T-helper 1 cell (primary cell): ENCODE measurements at places on chromosomes 12 and 14.

GRCh38 chr12:100460702-100461101, 13.0 kb upstream of the NR1H4 start:
- no peak for DNase-seq

DNA sequence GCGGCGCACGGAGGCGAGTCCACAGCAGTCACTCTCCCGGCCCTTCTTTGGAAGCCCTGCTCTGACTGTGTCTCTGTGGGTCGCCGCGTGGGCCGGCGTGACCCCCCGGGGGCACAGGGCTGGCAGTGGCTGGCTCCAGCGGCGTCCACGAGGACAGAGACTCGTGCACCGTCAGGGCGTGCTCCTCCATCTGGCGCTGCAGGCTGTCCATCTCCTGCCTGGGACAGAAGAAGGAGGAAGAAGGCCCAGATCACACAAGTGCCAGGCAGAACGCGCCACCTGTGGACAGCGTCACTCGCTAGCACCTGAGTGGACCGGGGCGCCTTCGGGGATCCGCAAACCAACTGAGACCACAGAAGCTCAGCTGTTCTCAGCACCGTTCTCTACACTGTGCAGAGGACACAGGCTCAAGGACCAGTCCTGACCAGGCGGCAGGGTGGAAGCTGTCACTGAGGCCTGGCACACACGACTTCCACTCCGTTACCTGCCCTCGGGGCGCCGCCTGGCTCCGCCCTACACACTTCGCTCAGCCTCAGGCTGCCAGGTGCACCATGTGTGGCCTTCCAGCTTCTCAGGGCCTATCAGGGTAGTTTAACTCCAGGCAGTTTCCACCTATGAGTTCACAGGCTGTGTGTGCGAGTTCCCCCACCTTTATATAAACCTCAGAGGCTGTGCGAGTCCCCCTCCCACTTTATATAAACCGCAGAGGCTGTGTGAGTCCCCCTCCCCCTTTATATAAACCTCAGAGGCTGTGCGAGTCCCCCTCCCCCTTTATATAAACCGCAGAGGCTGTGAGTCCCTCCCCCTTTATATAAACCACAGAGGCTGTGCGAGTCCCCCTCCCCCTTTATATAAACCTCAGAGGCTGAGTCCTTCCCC, 11.7 kb upstream of the ANKLE2 start:
- no peak for DNase-seq

DNA sequence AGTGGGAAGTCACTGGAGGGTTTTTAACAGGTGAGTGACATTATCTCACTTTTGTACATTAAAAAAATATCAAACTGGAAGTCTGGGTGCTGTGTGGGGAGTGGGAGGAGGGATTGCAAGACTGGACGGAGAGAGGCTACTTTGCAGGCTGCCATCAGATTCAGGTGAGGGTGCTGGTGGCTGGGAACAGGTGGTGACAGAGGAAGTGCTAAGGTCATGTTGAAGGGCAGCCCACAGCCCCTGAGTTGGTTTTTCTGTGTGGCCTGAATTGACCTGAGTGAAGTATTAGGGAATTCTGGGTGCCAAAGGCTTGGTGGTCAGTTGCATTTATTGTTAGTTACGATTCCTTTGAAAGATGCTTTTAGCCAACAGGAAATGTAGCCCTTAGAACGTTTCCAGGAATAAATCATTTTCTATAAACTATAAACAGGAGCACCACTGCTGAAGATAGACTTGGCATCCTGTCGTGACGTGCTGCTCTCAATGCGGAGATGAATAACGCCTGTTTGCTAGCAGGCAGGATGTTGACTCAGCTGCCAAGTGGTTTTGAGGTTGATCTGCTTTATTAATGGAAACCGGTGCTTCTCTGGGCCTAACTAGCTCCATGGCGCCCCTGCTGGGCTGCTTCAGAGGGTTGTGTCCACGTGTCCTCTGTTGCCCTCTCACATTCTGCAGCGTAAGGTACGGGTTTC, 707.5 kb upstream of the TMEM132C start:
- no peak for DNase-seq

GRCh38 chr12:130097798-130098255, 64.4 kb upstream of the FZD10 start:
- no peak for DNase-seq

- DNase-seq = no peak
These were observed 23.6 kb downstream of the PGAM5 start for GRCh38 chr12:132734206-132734605.

GRCh38 chr12:124645530-124646244, 78.3 kb upstream of the NCOR2 start:
- DNase-seq = no peak

DNA sequence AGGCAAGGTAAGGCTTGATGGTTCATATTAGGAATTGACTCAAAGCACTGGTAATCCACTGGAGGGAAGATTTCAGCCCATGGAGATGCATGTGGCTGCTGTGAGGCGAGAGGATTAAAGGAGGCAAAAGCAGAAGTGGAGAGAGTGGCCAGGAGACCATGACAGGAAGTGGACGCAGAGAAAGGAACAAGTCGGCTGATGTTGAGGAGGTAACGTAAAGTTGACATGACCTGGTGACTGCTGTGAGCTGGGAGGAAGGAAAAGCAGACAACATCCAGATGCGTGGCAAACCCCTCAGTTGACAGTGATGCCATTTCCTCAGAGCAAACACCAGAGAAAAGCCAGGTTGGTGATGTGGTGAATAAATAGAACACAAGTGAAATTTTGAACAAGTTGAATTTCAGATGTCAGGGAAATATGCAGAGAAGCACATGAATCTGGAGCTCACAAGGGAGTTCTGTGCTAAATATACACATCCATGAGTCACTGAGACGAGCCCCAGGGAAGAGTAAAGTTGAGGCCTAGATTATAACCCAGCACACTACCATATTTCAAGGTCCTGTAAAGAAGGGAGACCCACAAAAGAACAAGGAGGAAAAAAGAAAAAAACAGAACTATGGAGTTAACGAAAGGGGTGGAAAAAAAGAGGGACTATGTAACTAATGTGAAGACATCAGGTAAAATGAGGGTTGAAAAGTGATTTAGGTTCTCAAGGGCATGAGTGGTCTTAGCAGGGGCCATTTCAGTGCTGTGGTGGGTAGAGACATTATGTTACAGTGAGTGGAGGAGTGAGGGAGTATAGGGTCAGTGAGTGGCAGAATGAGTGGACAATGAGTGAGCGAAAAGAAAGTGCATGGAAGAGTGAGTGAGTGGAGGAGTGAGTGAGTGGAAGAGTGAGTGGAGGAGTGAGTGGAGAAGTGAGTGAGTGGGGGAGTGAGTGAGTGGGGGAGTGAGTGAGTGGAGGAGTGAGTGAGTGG, 61.6 kb upstream of the GZMB start:
- no peak for DNase-seq

DNA sequence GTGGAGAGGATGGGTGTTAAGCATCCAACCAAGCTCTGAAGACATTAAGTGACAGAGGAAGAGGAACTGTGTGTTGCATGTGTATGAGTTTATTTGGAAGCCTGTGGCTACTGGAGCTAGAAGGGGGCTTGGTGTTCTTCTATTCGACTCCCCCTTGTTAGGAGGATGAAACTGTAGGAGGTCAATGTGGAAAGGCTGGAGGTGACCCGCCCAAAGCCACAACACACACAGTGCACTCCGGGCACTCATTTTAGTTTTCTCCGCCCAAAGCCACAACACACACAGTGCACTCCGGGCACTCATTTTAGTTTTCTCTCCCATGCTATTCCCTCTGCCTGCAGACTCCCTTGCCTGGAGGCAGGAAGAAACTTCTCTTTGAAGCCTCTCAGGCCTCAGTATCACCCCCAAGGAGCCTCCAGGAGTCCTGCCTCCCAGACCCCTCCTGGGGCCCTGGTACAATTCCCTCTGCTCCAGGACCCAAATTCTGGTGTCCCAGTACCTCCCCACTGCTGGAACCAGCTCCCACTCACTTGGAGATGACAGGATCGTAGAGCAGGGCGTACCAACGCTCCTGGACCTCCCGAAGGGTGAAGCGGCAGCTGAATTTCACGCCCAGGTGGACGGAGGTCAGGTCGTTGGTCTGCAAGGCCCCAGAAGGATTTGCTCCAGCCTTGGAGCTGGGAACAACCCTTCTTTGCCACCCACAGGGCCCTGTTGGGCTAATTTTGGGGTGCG, 3.8 kb downstream of the MCRS1 start:
- DNase-seq = no peak

GRCh38 chr14:83058068-83058467, 1524.4 kb upstream of the SEL1L start:
- no peak for DNase-seq

GRCh38 chr12:67333649-67334048, 64.5 kb downstream of the CAND1 start:
- DNase-seq = no peak

DNA sequence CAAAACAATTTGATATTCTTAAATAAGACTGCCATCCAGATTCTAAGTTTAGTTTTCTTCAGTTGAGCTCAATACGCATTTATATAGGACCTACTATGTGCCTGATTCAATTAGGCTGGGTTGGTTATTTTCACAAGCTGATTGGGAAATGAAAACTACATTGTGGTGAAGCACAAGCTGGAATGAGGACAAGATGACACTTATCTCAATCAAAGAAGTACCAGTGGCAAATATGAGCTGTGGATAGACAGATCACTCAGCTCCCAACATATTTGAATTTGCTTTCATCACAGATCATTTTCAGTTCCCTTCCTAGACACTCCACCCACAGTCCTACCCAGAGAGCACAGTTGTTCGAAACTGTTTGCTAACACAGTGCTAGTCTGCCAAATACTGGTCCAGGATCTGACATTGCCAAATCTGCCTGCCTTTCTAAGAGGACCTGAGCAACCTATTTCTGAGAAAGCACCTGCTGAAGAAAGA, 74.7 kb downstream of the LLPH start:
- DNase-seq = no peak

DNA sequence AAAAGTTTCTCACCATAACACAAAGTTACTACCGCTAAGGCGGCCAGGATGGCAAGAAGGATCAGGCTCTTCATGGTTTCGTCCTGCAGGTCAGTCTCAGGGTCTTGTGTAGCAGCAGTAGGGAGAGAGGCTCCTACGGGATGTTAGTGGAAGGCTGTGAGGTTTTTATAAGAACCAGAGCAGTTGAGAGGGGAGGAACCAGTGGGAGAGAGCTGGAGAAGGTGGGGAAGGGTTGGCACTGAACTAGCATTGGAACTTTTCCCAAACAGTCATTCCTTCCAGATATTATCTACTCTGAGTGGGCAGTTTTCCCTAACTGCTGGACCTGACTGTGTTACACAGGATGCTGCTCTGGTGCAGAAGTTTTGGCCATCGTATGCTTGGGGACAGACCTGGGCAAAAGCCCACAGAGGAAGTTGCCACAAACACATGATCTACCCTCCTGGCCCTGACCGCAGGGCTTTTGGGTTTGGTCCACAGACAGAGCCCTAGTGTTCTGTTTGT, at the start of gene MGP:
MGP (minus strand) TSS at position 137 of the 504 bp plus-strand sequence; CDS start at position 74, 63 bp downstream.
- DNase-seq = no peak

- DNase-seq = no peak
These were observed 325.8 kb downstream of the RPL10L start for GRCh38 chr14:46325777-46326176.

- DNase-seq = no peak
These were observed 56.7 kb downstream of the FAM222A start for GRCh38 chr12:109770104-109770860.

GRCh38 chr12:15933751-15934150, 22.6 kb downstream of the DERA start:
- no peak for DNase-seq

GRCh38 chr14:49549881-49550280, 36.3 kb downstream of the RPS29 start:
- DNase-seq = no peak

GRCh38 chr12:62261876-62262517, 1.8 kb downstream of the USP15 start:
- no peak for DNase-seq

GRCh38 chr12:10241290-10241689, 28.6 kb downstream of the GABARAPL1 start:
- no peak for DNase-seq

DNA sequence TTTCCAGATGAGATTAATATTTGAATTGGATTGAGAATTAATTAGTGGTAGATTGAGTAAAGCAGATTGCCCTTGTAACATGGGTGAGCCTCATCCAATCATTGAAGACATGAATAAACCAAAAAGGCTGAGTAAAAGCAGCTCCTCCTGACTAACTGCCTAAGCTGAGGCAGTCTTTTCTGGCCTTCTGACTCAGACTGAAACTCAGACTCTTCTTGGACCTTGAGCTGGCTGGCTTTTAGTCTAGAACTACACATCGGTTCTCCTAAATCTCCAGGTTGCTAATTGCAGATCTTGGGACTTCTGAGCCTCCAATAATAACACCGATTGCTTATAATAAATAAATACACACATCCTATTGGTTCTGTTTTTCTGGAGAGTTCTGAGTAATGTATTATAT, 24.0 kb downstream of the FKBP11 start:
- no peak for DNase-seq

- DNase-seq = no peak
These were observed 129.0 kb upstream of the ATXN7L3B start for GRCh38 chr12:74408601-74409166.

DNA sequence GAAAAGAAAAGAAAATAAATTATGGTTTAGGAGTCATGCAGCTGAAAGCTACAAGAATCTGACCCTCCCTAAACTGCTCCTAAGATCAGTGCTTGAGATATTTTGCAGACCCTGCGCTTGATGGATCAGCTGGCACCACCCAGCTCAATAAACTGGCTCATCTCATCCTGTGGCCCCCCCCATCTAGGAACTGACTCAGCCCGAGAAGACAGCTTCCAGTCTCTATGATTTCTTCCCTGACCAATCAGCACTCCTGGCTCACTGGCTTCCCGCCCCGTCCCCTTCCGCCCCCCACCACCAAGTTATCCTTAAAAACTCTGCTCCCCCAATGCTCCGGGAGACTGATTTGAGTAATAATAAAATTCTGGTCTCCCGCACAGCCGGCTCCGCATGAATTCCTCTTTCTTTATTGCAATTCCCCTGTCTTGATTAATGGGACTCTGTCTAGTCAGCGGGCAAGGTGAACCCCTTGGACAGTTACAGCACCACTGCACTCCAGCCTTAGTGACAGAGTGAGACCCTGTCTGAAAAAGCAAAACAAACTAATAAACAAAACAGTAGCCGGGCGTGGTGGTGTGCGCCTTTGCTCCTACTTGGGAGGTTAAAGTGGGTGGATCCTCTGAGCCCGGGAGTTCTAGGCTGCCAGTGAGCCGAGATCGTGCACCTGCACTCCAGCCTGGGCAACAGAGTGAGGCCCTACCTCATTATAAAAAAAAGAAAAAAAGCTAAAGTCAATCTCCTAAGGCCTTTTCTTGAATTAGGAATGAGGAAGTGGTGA, 24.5 kb upstream of the SPTLC2 start:
- DNase-seq = no peak

- DNase-seq = no peak
These were observed 30.4 kb upstream of the FBLN5 start for GRCh38 chr14:91977884-91978283.

DNA sequence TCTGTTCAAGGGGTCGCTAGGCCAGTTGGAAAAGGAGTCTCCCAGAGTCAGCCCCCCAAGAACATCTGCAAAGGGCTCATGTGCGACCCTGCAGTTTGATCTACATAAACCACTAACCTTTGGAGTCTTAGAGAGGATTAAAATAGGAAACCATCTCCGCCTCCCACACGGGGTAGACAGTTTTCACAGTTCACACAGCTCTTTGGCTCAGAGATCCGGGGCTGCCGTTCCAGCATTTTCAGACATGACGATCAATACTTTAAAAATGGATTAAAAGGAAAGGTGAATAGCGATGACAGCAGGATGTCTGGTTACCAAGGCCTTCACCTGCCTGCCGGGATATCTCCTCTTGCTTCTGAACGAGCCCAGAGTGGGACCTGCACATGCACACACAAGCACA, 59.8 kb upstream of the BCL11B start:
- no peak for DNase-seq

- no peak for DNase-seq
These were observed 705 bp upstream of the CHGA start for GRCh38 chr14:92922155-92922735.
